ENCODE measurements at places on chromosomes 1 and 21.

DNA sequence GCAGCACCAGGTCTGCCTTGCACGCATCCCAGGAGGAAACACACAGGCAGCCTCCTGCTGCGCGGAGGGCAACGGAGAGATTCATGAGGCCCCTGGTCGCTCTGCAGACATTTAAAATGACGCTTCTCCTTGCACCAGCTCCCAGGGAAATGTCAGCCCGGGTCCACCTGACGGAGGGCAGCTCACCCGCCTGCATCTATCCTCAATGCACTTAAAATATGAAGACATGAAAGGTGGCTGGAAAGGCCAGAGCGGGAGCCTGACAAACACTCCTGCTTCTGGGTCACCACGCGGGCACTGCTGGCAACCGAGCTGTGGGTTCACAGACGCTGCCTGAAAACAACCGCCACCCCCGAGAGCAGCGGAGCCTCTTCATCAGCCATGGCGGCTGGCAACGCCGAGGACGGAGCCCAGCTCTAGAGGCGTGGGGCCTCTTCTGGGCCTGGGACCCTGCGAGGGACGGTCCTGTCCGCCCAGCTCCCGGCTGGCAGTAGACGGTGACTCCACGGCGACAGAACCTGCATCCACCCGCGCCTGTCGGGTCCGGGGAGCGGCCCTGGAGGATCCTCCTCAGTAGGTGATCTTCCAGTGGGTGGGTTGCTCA lies 22.7 kb downstream of the POFUT2 start:
- DNase-seq: no peak

DNA sequence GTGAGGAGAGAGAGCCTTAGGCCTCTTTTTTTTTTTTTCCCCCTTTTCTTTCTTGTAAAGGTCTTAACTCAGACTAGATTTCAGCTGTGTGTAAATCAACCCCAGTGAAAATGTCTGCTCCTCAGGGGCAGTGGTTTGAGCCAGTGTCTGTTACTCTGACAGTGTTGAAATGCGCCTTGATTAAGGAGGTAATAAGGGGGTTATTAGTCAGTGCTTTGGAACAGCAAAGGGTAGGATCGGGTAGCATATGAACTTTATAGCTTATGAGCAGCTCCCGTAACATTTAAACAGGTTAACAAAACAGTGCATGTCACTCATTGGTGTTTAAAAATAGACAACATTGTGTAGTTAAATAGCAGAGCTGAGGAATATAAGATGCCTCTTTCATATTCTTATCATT lies 10.3 kb downstream of the UTP11 start:
- DNase-seq: no peak

- no peak for DNase-seq
These were observed 8.3 kb downstream of the NHLH2 start for GRCh38 chr1:115832651-115833050.

- DNase-seq: no peak
These were observed 22.4 kb upstream of the HMGB4 start for GRCh38 chr1:33841494-33841893.

DNA sequence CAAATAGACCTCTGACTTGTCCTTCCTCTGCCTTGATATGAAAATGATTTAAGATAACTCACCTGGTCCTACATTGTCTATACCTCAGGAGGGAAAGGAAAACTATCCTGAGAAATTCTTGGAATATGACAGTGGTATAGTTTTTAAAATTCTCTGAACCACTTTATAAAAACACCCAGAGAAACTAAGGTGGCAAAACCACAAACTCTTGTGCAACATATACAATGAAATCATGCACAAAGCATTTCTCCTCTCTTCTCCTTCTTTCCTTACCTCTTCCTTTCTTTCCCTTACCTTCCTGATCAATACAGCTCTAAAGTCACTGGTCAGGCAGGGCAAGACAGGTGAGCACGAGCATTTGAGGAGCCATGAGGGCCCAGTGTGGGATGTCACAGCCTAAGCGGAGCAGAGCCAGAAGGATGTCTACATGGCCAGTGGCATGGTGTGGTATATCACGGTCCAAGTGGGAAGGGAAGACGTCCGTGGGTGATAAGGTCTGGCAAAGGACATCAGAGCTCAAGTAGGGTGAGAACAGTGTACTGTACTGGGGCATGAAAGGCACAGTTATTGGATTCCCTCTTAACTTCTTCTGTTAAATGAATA lies 543.3 kb downstream of the DPYD start:
- DNase-seq: no peak

- peak; percentile 46 for DNase-seq
These were observed 19.5 kb upstream of the RGSL1 start for GRCh38 chr1:182430263-182431068.

DNA sequence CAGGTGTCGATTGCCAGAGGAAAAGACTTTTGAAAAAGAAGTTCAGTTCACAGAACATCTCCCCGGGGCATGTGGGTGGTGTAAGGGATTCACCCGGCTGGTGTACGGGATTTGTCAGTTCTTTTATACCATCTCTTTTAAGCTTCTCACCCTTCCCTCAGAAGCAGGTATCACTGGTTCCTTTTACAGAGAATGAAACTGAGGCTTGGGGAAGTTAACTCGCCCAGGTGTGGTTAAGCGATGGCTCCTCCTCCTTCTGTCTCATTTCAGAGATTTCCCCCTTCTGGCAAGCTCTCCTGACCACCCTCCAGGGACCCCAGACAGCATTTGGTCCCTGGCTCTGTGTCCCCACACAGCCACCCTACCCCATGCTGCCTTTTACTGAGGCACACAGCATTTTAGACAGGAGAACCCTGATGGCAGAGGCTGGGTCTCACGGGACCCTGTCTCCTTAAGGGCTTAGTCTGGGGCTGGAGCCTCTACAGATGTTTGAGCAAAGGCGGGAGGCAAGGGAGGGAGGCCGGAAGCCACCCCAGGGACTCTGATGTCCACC lies 2.8 kb upstream of the ECE1 start:
- peak; percentile 71 for DNase-seq

- no peak for DNase-seq
These were observed 27.3 kb downstream of the RRP1 start for GRCh38 chr21:43816611-43817071.

DNA sequence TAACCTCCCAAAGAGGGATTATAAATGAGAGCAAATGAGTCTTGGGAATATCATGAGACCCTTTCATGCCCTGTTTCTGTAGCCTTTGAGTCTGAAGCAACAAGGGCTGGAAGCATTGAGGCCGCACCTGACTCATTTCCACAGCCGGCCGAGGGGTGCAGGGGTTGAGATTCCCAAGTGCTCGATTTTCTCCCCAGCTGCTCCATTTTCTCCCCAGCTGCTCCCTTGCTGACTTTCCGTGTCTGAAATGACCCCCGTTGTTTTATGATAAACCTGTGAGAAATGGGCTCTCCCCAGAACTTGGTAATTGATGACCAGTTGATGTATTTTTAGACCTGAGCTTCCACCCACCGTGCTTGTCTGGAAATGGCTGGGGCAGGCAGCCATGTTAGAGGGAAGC lies 22.9 kb downstream of the SIM2 start:
- no peak for DNase-seq

DNA sequence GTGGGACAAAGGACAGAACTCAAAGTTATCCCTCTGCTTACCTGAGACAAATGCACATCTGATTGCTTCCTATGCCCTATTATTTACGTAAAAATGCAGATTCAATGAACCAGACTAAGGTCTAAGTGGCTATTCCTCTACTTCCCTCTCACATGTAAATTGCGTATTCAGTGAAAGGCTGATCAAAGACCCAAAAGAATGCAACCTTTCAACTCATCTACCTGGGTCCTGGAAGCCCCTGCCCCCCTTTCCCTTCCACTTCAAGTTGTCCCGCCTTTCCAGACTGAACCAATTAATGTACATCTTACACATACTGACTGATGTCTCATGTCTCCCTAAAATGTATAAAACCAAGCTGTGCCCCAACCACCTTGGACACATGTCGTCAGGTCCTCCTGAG lies 14.6 kb downstream of the SSX2IP start:
- no peak for DNase-seq

DNA sequence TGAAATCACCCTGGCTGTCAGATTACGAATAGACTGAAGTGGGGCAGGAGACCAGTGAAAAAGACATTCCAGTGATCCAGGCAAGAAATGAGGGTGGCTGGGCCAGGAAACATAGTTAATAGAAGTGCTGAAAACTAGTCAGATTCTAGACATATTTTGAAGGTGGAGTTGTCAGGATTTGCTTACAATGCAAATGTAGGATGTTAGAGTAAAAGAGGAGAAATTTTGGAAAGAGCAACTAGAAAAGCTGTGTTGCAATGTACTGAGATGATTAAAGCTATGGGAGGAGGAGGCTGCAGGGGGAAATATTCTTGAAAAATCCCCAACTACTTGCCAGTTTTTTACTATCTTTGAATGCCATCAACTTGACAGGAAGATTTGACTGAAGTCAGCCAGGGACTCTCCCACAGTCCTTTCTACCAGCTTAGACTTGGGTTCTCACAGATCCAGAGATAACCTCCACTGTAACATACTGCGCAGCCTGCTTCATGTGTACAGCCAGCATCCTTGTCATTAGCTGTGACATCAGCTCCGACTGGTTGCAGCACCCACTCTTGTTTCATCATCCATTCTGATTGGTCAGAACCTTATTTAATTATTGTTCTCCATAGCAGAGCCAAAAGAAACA lies 109.7 kb downstream of the TSEN15 start:
- peak; percentile 62 for DNase-seq

- DNase-seq: no peak
These were observed 16.1 kb downstream of the OXCT2 start for GRCh38 chr1:39754906-39755504.

DNA sequence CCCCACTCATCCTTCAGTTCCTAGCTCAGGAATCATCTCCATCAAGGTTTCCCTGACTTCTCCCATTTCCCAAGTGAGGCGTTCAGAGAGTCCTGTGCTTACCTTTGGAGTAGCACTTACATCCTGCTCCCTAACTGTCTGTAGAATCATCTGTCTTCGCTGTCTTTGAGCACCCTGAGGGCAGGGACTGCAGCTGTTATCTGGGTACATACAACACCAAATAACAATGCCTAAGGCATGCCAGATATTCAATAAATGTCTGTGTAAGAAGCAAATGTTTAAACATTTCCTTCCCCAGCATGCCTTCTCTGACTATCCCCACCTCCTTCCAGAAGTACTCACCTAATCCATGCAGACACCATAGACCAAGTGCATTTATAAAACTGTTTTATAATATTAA lies 65.4 kb downstream of the JAK1 start:
- no peak for DNase-seq

DNA sequence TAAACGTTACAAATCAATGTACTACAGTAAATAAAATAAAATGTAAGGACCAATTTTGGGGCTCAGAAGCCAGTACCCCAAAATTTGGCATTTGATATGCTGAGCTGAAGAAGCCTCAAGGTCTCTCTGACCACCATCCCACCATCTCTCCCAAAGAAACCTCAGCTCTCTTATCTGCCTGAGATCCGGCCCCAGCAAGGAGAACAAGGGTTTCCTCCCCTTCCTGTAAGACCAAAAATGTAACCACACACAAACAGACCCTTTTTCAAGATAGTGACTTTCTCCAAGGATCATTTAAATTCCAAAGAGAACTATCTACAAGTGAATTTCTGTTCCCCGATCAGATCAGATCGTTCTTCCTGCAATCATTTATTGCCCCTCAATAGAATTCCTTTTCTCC lies 68.1 kb upstream of the SLC45A1 start:
- no peak for DNase-seq

GRCh38 chr21:31634993-31635392 lies 24.5 kb upstream of the SOD1 start:
- DNase-seq: no peak

DNA sequence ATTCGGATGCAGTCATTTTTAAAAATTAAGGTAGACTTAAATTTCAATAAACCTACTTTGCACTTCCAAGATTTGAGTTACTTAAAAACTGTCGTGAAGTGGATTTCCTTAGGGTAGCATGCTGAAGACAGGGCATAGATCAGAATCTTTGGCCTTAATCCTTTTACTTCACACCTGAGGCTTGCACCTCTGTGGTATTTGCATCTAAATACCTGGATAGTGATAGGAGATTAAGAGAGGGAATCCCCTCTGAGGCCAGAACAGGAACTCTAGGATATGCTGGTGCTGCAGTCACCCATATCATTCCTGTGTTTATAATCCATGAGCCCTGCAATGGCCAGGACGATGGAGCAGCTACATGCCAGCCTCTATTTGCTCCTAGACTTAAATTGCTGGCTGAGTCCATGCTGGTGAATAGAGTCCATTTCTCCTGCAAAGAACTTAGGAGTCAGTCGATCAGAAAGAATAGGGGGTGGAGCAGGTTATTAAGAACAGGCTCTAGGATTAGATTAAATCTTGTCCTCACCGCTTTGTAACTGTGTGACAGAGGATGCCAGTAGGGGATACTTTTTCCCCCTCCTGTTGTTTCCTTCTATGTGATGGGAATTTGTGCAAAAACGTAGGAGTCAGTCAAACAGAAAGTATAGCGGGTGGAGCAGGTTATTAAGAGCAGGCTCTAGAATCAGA lies 333.6 kb downstream of the DUSP10 start:
- no peak for DNase-seq

DNA sequence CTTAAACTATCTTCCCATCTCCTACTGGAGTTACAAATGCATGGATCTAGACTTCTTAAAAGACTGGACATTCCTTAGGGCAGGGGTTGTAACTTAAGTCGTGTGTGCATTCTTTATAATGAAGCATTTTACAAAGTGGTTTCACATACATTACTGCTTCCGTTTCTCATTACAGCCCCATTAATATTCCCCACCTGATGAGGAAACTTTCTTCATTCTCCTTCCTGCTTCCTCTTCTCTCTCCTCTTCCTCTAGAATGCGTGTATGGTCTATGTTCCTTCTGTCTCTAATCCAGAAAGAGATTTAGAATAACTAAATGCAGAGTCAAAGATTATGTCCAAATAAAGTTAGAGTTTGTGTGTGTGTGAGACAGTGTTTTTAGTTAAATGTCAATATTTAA lies 1.8 kb upstream of the CAP1 start:
- DNase-seq: no peak

GRCh38 chr1:27026621-27027574 lies 14.2 kb upstream of the TENT5B start:
- DNase-seq: no peak

DNA sequence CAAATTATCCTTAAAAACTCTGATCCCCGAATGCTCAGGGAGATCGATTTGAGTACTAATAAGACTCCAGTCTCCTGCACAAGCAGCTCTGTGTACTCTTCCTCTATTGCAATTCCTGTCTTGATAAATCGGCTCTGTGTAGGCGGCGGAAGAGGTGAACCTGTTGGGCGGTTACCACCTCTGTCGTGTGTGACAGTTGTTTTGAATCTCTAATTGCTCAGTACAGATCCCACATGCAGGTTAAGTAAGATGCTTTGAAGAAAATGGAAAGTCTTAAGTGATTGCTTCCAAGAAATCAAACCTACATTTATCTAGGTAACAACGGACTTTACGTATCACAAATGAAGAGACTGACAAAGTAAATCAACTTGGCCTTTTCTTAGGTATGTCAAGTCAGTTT lies 35.5 kb downstream of the COA6 start:
- peak; percentile 80 for DNase-seq

DNA sequence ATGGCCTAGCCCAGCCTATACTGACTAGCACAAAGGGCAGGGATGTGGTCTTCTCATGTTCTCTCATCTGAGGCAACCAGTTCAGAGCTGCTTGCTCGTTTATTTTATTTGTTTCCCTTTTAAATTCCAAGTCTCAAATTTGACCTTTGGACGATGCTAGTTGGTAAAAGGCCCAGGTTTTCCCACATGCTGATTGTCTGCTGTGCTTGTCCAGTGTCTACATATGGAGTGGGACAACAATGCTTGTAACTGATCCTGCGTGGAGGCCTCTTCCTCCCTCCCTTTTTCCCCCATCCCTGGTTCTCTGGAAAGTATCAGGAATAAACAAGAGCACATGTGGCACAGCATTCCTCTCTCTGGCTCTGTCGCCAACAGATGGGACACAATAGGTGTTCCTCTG lies 34.0 kb upstream of the BEND5 start:
- no peak for DNase-seq
